Uterus (tissue), 4 donors: ENCODE measurements at places on chromosomes 2 and 18. TPM values are rescaled to one million over a fixed set of nuclear protein-coding genes. Genes with fewer than 3 reads are reported as not detected.

- peak overlapping the region; percentile 67 for H3K27ac ChIP-seq
- H3K4me1 ChIP-seq: peaks cover 12% of the 10 kb centered on the region
- H3K4me3 ChIP-seq: no peak overlapping the region
Measured at GRCh38 chr18:23194997-23195957, 60.0 kb downstream of the CABLES1 start.

The ERBB4 gene
- total RNA-seq: 0.59 TPM

DNA sequence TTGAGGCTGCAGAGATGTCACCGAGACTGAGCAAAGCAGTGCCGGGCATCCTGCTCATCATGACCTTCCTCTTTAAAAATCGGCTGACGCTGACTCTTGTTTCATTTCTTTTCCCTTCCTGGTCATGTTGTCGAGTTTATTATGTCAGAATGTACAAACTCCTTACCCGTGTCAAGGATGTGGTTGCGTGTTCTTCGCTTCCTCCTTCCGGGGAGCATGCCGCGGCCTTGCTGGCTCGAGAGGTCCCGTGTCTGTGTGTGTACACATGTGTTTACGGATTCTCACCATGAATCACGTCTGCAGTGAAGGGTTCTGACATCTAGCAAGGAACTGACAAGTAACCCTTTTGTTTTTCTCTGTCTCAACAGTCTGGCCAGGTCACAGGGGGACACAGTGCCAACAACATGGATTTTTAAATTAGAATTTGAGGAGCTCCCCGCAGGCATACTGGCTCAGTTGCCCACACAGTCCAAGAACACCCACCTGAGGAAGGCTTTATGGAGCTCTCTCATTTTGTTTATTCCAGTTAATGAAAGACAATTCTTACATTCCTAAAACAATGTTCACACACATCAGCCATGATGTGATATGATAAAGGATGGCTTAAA, 60.2 kb downstream of the MYT1L start:
- no peak for DNase-seq
- H3K27ac ChIP-seq: no peak overlapping the region
- no peaks in the 10 kb centered on the region for H3K27me3 ChIP-seq

DNA sequence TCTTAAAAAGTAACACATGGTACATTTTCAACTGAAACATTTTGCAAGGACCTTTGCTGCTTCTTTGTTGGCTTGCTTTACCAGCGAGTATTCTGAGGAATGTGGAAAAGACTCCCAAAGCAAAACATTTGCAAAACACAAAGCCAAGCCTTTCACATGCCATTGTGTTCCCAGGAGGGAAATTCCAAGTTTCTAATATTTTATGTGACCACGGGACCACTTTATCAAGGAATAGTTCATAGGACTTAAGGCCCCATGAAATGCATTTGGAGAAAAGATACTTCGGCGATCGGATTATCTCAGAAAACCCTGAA, 26.2 kb downstream of the CYP27C1 start:
- H3K4me3 ChIP-seq: no peak overlapping the region
- no peaks in the 10 kb centered on the region for H3K27me3 ChIP-seq

The CSRNP3 gene
- total RNA-seq: 1.0 TPM

The NTSR2 gene
- total RNA-seq: not detected

The NYAP2 gene
- total RNA-seq: not detected

The SANBR gene
- total RNA-seq: 10.9 TPM

The LHCGR gene
- not detected for total RNA-seq

GRCh38 chr18:12652861-12653401, 5.0 kb downstream of the SPIRE1 start:
- DNase-seq: no peak
- no peak overlapping the region for H3K4me3 ChIP-seq
- H3K36me3 ChIP-seq: no peaks in the 10 kb centered on the region
- H3K4me1 ChIP-seq: no peaks in the 10 kb centered on the region
